NAMALWA (cell line): ENCODE measurements at places on chromosomes 4 and X.

DNA sequence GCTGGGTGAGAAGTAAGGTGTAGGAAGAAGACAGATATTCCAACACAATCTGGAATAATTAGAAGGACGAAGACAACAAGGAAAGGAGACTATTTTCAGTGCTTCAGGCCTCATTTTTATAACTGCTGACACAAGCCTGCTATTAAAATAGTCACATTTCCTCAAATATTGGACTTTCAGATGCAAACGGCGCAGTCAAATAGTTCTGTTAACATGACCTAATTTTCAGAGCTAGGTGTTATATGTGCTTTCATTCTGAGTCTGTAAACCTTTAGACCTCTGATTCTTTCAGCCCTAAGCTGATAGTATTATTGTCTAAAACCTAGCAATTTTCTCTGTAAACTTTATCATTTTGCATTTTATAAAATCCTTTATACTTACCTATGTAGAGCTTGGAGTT, 261.5 kb downstream of the IL1RAPL1 start:
- no peak for DNase-seq

GRCh38 chrX:51867626-51868025, 25.8 kb upstream of the MAGED1 start:
- no peak for DNase-seq

- DNase-seq = no peak
These were observed 18.3 kb downstream of the AMER1 start for GRCh38 chrX:64186974-64187761.

- no peak for DNase-seq
These were observed 43.1 kb downstream of the TMEM164 start for GRCh38 chrX:110046001-110046400.

- DNase-seq = no peak
These were observed 41.7 kb downstream of the RBM46 start for GRCh38 chr4:154822775-154823174.

- no peak for DNase-seq
These were observed 27.9 kb upstream of the ZNF185 start for GRCh38 chrX:152869972-152870371.

GRCh38 chr4:17494258-17495190, 17.4 kb downstream of the QDPR start:
- DNase-seq = no peak

GRCh38 chr4:48017108-48017571, 568 bp downstream of the NIPAL1 start:
- DNase-seq = no peak

DNA sequence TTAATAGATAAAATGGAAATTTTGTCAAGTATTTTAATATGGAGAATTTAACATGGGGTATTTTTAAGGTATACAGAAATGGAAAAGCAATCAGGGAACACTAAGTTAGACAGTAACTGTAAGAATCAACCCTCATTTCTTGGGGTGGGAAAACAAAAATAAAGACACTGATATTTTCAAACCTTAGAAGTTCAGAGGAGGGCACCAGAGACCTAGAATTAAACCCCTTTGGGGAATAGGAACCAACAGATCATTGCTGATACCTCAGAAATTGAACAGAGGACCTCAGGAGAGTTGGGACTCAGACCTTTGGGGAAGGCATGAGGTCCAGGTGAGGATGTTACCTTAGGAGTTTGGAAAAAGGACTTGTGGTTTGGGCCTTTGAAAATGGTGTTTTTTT, 435.6 kb downstream of the TMA16 start:
- DNase-seq = no peak

GRCh38 chrX:149699761-149700160, 12.1 kb upstream of the MAGEA11 start:
- peak; percentile 3 for DNase-seq

DNA sequence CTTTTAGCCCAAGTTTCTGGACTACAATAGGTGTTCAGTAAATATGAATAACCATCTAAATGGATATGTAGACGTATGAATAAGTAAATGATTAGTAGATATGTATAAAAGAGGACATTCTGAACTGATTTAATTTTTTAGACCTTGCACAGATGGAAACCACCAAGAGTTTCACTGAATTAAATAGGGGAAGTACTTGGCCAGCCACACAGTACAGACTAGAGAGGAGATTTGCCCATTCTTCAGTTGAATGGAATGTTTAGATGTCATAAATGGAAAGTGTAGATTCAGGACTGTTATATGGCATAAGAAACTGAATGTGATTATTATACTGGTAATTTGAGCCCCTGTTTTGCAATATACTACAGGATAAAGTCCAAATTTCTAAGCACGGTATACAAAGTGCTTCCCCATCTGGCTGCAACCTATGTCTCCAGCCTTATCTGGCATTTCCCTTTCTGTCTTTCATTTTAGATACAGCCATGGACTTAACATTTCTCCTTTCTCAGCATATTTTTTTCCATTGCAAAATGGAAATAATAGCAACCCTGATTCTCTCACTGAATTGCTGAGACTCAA, 137.8 kb upstream of the HS3ST1 start:
- no peak for DNase-seq

GRCh38 chrX:100340491-100341141, 69.5 kb downstream of the PCDH19 start:
- DNase-seq = no peak

DNA sequence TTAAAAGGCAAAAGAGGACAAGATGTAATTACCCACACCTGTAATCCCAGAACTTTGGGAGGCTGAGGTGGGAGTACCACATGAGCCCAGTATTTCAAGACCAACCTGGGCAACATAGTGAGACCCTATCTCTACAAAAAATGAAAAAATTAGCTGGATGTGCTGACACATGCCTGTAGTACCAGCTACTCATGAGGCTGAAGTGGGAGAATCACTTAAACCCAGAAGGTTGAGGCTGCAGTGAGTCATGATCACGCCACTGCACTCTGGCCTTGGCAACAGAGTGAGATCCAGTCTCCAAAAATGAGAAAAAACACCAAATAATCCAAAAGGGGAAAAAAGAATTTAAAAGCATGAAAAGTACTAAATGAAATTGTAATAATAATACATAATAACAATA, 30.8 kb downstream of the NR0B1 start:
- DNase-seq = no peak

GRCh38 chr4:169621731-169622492, 1.5 kb downstream of the CLCN3 start:
- DNase-seq = peak; percentile 69

- no peak for DNase-seq
These were observed 126.9 kb upstream of the HCCS start for GRCh38 chrX:10984213-10984612.

DNA sequence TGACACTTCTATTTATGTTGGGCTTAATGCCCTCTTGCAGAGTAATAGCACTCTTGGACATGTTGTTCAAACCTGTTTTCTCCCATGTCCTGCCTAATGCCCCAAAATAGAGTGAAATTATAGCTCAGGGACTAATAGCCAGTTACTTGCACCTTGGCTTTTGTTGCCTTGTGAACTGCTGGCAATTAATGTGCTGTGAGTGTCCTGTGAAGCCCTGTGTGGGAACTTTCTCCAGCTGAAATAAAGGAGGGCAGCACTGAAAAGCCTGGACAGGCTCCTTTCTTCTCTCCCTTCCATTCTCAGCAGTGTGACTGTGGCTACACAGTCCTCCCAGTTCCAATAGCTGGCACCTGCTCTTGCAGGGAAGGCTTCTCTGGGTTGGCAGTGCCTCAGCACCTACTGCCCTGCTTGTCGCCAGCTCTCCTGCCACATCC, 72.4 kb downstream of the DCLK2 start:
- no peak for DNase-seq

DNA sequence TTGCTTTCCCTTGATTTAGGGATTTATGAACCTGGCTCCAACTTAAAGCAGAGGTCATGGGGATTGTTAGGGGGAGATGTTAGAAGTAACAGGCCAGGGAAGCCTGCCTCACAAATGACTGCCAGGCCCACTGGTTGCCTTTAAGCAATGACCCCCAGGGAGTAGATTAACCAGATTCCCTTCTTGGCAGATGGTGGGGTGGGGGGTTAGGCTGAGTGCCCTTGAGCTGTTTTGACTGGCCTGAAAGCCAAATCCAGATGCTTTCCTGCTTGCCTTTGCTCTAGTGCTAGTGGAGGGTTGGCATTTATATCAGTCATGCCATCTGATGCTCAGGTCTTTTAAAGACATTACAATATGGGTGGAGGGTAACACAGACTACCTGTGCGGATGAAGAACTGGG, 128.1 kb downstream of the TMEM164 start:
- no peak for DNase-seq

DNA sequence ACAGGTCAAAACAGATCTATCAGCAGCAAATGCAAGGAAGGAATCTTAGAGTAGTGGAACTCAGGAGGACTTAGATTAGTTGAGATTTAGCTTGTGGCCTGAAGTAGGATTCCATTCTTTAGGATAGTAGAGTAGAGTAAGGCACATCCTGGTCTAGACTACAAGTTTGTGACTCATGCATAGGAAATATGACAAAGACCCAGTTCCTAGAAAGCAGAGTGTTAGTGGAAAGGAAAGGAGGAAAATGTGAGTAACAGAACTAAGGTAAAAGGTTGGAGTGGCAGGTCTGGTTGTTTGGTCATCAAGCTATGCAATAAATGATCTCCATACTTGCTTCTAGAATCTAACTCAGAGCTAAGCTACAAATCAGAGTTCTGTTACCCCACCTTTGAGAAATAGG, 595.0 kb downstream of the ACTRT1 start:
- no peak for DNase-seq

DNA sequence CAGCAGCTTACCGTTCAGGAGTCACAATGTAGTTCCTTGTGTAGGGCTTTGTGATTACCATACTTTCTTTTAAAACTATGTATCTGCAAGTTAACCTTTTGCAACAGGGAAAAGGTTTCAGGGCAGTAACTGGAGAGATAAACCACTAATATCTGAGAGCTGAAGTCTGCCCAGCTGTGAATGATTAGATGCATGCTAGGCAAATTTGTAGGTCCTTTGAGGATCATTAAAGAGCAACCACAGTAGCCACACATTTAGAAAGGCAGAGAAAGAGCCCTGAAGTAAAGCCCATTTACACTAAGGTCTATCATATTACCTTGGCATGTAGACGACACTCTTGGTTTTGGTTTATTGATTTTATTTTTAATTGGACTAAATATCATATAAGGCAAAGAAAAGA, 60.0 kb downstream of the ATP8A1 start:
- DNase-seq = peak; percentile 27

GRCh38 chr4:175561696-175562095, 250.4 kb downstream of the GPM6A start:
- no peak for DNase-seq

GRCh38 chr4:7705593-7705992, 234.1 kb downstream of the AFAP1 start:
- DNase-seq = no peak

DNA sequence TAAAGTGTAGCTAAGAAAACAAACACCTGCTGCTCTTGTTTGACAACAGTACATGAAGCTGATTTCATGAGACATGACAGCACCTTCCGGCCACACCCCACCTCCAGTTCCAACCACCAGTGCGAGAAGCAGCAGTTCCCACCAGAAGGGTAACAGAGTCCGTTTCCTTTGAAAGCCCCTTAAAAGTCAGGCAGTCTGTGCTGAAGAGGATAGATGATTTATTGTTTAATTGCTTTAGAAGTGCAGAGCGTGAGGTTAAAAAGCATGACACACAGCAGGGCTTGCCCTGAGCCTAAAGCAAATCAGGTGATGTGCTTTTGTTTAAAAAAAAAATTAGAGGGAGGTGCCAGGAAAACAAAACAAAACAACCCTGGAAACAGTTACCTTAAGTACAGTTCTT, 82.6 kb downstream of the HADH start:
- DNase-seq = no peak

DNA sequence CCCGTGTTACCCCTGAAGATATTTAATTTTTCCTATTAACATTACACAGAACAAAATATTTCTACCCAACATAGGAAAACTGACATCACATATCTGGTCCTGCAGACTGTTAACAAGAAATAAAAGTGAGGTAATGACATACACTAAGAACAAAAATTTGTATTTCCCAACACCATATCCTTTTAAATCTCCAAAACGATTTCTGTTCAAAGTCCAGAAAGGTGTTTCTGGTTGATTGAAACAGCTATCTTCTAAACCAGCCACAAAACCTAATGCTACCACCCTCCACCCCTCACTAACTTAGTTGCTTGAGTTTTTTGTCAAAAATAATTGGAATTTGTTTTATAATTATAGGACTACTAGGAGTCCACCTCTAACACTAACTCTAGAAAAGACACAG, 7.1 kb downstream of the ANKRD50 start:
- DNase-seq = no peak

GRCh38 chr4:43243433-43244116, 351.1 kb downstream of the GRXCR1 start:
- no peak for DNase-seq

- DNase-seq = no peak
These were observed 172.7 kb upstream of the MED14 start for GRCh38 chrX:40908026-40908425.

DNA sequence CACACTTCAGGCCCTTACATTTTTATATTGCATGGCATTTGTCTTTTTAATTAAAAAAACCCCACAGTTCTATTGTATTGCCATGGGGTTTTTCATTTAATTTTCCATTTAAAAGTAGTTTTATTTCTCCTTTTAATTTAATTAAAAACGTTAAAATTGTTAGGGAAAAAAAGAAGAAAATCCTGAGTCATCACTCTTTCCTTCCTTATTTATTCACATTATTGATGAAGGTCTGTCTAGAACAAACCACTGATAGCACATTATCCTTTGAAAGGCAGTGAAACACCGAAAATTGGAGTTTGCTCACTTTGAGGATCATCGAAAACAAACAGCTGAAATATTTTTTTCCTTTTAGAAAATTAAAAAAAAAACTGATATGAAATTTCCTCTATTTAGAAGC, 759.7 kb upstream of the MAGEB2 start:
- no peak for DNase-seq

DNA sequence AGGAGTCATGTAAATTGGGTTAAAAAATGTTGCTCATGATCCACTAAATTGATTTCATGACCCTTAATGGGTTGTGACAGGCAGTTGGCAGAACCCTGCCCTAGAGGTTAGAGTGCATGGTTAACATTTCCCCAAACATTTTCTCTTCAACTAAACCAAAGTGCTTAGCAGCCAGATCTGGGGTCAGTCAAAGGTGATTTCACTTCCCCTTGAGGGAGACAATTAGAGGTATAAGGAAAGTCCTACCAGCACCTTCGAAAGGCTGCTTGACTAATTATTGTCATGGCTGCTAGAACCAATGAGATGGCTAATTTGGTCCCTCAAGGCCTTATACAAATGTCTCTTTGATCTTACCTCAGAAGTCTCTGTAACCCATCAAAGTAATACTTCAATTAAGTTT, 30.9 kb upstream of the INTS6L start:
- no peak for DNase-seq

- no peak for DNase-seq
These were observed 43.1 kb upstream of the FREM3 start for GRCh38 chr4:143743591-143743990.

DNA sequence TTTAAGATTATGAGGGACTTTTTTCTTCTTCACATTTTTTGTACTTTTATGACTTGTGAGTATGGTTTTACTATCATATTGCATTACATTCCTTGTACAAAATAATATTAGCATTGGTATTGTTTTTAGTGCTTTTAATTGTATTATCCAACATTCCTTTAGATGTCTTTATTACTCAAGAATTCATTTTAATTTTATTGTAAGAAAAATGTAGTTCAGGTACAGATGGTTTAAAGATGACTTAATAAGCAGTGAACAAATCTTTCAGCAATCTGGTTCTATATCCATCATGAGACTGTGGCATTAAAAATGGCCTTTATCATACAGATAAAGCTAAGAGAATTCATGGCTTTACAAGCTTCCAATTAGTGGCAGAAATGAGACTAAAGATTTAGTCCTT, 191.6 kb downstream of the ANTXR2 start:
- DNase-seq = no peak

GRCh38 chrX:9340598-9341290, 124.1 kb upstream of the TBL1X start:
- peak; percentile 64 for DNase-seq

- DNase-seq = no peak
These were observed 77.7 kb downstream of the FAM13A start for GRCh38 chr4:88979276-88979675.
